ENCODE measurements at places on chromosomes 16 and 17.

DNA sequence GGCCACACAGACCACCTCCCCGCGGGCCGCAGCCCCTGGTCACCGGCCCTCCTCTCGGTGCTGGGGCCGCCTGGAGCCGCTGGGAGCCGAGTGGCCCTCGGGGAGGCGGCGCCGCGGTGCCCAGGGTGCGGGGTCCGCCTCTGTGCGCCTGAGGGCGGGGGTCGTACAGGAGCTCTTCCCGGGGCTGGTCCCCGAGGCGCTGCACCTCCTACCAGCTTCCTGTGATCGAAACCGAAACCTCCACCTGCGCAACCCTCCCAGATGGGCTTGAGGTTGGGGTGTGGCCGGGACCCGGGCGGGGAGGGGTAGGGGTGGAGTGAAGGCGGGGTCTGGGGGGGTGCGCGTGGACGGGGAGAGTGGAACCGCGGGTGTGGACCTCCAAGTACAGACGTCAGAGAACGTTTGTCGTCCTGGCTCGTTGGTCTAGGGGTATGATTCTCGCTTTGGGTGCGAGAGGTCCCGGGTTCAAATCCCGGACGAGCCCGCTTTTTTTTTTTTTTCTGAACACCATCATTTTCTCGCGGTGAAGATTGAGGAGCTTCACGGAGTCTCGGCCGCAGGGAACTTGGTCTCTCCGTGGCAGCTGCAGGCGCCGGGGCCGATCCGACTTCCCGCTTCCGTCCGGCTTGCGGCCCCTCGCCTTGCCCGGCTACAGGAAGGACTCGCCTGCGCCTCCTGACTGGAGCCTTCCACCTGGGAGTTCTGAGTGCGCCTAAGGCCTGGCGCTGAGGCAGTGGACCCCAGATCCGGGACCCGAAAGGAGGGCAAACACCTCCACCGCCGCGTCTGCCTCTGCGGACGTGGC lies 23.9 kb downstream of the ZNF213 start:
- H3K27ac ChIP-seq: peak overlapping the region; percentile 78
- DNase-seq: peak; percentile 87
- no peaks in the 10 kb centered on the region for H3K27me3 ChIP-seq
- H3K4me1 ChIP-seq: peaks cover 8% of the 10 kb centered on the region

DNA sequence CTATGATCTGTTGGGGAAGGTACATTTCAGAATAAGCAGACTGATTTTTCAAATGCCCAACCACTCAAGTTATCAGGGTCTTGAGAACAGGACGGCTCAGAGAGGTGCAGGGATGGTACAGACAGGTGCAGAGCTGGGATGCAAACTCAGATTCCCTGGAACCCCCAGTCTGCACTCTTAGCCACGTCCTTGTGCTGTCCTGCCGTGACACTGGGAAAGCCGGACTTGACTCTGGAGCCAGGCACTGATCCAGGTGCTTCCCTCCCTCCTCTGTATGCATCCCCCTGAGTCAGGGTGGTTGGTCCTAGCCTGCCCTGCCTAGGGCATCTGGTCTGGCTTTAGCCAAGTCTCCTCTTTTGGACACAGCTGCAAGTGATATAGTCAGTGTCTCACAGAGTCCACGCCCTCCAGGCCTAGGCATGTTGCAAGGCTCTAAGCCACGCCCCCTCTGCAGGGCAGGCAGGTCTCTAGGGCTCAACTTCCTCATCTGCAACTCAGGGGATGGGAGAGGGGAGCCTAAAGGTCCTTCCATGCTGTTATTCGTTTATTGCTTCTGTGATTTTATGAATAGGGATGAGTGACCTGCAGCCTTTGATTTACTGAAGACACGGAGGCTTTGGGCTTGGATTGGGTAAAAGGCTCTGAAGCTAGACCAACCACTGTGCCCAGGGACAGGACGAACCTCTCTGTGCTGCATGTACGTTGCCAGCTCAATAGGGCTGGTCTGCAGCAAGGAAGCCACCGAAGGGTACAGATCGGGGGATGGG lies 97.3 kb downstream of the SDK2 start:
- DNase-seq: no peak
- H3K27me3 ChIP-seq: no peaks in the 10 kb centered on the region
- H3K27ac ChIP-seq: no peak overlapping the region
- no peaks in the 10 kb centered on the region for H3K36me3 ChIP-seq
- no peak overlapping the region for H3K4me3 ChIP-seq

- no peaks in the 10 kb centered on the region for H3K27me3 ChIP-seq
- no peak overlapping the region for H3K27ac ChIP-seq
- H3K4me3 ChIP-seq: no peak overlapping the region
Observed at GRCh38 chr17:8015236-8015956, 13.0 kb downstream of the GUCY2D start.

GRCh38 chr17:44071198-44071520 lies 624 bp downstream of the G6PC3 start:
- no peak for DNase-seq
- H3K27ac ChIP-seq: peak overlapping the region; percentile 65
- peaks cover 8% of the 10 kb centered on the region for H3K4me1 ChIP-seq
- H3K36me3 ChIP-seq: no peaks in the 10 kb centered on the region
- peak overlapping the region; percentile 64 for H3K4me3 ChIP-seq

DNA sequence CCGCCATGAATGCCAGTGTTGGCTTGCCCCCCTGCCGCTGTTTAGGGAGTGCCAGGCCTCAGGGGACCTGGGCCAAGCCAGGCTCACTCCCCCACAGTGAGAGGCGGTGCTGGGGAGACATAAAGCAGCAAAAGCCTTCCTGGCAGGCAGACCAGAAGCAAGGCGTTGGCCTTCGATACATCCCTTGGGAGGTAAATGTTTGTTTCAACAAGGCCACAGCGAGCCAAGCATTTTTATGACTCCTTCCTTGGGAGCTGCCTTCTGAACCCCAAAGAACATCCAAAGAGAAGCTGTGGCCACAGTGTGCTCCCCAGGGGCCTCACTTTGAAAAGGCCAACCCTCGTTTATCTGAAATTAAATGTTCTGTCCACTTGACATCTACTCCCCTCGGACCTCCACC lies 119.7 kb upstream of the CIBAR2 start:
- no peaks in the 10 kb centered on the region for H3K27me3 ChIP-seq
- H3K4me3 ChIP-seq: no peak overlapping the region
- no peaks in the 10 kb centered on the region for H3K36me3 ChIP-seq
- peak; percentile 72 for DNase-seq

DNA sequence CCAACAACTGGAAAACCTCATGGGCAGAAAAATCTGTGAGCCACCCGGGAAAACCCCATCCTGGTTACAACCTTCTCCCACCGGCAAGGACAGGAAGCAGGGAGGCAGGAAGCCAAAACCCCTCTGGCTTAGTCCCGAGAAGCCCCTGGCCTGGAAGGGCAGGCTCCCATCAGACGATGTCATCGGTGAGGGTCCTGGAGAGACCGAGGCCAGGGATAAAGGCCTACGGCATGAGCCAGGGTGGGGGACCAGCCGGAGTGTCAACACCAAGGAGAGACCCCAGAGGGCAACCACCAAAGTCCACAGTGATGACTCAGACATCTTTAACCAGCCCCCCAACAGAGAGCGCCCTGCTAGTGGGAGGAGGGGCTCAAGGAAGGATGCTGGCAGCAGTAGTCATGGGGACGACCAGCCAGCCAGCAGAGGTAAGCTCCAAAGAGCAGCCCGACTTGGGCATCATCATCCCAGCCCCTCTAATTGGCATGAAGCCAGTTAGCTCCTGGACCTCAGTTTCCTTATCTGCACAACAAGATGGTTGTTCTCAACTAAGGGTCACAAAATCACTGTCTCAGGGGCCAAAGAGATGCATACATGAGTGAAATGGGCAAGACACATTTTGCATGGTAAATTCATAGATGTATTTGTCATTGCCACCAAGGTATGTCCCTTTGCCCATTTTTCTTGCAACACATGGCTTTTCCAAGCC lies 190.7 kb downstream of the KATNIP start:
- no peaks in the 10 kb centered on the region for H3K27me3 ChIP-seq
- no peak for DNase-seq
- H3K36me3 ChIP-seq: no peaks in the 10 kb centered on the region
- H3K27ac ChIP-seq: no peak overlapping the region
- H3K4me1 ChIP-seq: no peaks in the 10 kb centered on the region
- no peak overlapping the region for H3K4me3 ChIP-seq

- no peak overlapping the region for H3K4me3 ChIP-seq
- H3K27ac ChIP-seq: no peak overlapping the region
Observed at GRCh38 chr16:55294931-55295342, 29.1 kb upstream of the IRX6 start.
